ENCODE measurements at places on chromosomes 1 and 21. TPM values are rescaled to one million over a fixed set of nuclear protein-coding genes. Genes with fewer than 3 reads are reported as not detected.

GRCh38 chr1:205596876-205597275 is 34.9 kb downstream of the ELK4 start:
- no peak for DNase-seq

GRCh38 chr1:11541956-11542355 is 63.0 kb downstream of the DISP3 start:
- DNase-seq: no peak

DNA sequence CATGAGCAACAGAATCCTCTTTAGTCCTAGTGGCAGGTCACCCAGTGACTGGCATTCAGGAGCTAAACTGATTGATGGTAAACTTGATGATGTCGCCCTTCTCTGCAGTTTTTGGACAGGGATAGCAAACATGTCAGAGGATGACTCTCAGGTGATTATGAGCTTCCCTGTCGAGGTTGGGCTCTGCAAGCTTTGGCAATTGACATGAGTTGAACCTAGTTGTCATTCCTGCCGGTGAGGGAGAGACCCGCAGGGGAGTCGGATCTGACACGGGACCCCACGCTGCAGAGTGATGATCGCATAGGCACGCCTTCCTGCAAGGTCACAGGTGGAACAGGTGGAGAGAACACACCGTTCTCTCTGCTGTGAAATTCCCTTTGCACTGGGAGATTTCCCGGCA is 438.0 kb upstream of the VAMP3 start:
- DNase-seq: no peak

DNA sequence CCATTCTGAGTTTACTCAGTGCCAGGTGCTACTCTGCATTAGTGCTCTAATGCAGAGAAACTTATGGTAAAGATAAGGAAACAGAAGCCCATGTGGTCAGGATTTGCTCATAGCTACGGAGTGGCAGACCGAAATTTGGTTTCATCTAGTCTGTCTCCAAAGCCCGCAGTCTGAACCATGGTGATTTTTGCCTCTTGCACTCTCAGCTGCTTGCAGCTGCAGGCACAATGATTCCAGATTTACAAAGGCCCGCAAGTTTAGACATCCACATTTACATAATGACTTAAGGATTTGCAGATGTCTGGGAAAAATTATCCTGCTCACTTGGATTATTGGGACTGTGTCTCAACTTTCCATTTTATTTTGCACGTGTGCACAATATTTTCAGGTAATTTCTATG is 161.3 kb upstream of the KCNJ6 start:
- no peak for DNase-seq

DNA sequence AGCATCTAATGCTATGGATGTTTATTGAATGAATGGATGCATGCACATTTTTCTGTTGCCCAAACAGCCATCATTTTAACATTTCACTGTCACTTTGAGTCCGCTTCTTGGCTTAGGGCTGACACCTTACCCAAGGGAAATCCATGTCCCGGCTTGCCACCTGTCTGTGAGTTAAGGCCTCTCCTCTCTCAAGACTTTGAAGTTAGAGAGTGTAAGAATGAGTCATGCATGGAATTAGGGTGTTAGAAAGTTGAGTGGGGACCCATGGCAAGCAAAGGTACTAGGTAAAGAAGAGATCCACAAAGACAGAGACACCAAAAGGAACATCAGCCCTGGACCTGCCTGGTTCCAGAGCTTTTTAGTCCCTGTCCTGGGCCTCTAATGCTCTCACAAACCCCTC is 35.1 kb downstream of the ATP1A1 start:
- no peak for DNase-seq

- peak; percentile 51 for DNase-seq
Measured at GRCh38 chr1:181583598-181583997, 100.3 kb downstream of the CACNA1E start.

GRCh38 chr1:63617450-63617849 is 24.2 kb downstream of the PGM1 start:
- DNase-seq: no peak

DNA sequence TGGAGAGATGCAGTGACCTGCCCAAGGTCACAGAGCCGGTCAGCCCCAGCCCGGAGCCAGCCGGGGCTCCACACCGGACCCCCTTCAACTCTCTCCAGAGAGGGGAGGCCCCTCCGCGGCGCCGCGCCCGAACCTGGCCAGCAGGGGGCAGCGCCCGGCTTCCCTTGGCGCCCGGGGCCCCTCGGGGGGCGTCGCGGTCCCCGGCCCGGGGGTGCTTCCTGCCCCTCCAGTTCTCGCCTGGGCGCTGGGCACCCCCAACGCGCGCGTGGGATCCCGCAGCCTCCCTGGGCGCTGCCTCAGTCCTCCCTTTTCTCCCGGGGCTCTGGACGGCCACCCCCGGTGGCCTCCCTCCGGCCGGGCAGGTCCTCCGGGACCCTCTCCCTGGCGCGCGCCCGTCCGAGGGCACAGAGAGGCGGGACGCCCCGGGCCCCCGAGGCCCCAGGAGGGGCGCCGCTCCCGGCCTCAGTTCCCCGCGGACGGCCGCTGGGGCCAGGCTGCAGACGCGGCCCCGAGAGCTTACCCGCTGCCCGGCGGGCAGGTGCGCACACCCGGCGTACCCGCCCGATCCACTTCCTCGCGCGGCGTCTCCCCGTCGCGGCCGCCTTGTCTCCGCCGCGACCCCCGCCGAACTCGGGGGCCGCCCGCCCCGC is 406 bp downstream of the HTR1D start:
- DNase-seq: no peak

GRCh38 chr1:113416496-113416895 is 26.2 kb downstream of the MAGI3 start:
- no peak for DNase-seq

DNA sequence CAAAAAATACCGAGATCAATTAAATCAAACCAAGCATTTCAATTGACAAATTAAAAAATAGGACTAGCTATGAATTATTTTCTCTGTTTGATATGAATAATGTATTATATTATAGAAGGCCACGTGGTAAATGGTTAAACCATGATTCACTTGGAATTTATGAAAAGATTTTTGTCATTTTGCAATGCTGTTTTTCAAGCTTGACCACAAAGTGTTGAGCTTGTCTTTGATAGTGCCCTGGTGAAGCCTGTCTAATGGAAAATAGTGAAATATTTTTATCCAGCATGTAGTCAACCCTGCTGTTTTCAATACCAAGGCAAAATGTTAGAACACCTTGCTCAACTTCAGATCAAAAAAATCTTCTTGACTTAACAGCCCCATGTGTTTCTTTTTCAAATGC is 288.0 kb upstream of the PRMT6 start:
- no peak for DNase-seq

- DNase-seq: no peak
Measured at GRCh38 chr1:235843461-235843961, 23.2 kb downstream of the LYST start.

- no peak for DNase-seq
Measured at GRCh38 chr1:13908128-13908527, 208.1 kb downstream of the PRDM2 start.

GRCh38 chr21:35239811-35240219 is 190.7 kb upstream of the RUNX1 start:
- no peak for DNase-seq

DNA sequence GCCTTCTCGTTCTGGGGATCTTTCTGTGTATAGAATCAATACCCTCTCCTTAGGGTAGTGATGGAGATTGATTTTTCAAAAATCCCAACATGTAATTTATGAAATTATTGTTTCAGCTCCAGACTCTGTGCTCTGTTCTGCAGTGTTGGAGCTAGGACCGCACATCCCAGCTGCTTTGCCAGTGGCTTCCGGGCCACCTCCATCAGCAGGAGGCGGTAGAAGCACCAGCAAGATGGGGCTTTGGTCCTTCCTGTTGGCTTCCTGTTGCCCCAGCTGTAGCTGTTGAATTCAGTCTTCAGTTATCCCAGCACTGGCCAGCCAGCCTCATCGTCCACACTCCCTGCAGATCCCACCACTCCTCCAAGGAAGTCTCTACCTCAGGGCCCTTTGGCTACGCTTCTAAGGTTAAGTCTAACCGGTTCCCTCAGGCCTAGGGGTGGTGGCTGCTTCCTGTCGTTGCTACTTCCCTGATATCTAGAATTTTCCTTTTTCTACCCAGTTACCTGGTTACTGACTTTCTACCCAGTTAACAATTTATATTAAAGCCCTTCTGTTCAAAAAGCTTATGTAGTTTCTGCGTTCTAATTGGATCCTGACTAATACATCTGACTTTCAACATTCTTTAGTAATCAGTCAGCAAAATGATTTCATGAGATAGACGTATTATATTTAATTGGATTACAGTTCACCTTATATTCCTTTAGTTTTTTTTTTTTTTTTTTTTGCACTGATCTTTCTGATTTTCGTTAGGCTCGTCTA is 24.6 kb downstream of the GALNT2 start:
- DNase-seq: no peak

- no peak for DNase-seq
Measured at GRCh38 chr1:220970311-220970710, 91.1 kb downstream of the HLX start.

- DNase-seq: no peak
Measured at GRCh38 chr1:116514708-116515525, 55.9 kb downstream of the CD58 start.

DNA sequence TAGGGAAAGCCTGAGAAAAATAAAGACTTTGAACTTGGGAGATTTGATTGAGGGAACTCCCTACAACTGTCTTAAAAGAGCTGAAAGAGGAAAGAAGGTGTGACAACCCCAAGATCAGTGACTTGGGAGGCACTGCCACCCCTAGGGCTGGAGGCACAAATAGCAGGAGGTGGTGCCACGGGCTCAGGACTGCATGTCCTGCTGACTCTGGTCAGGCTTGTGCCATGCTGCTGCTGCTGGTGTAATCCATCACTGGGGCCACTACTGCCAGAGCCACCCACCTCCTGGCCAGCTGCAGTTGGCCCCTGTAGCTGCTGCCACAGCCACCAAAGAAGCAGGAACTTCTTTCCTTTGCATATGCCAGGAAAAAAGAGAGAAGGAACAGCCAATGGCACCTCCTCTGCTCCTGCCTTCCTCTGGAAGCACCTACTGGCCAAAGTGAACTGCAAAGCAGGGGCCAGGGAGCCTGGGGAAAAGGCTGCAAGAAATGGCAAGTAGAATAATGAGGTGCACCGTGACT is 730.3 kb downstream of the PTPRU start:
- DNase-seq: no peak

DNA sequence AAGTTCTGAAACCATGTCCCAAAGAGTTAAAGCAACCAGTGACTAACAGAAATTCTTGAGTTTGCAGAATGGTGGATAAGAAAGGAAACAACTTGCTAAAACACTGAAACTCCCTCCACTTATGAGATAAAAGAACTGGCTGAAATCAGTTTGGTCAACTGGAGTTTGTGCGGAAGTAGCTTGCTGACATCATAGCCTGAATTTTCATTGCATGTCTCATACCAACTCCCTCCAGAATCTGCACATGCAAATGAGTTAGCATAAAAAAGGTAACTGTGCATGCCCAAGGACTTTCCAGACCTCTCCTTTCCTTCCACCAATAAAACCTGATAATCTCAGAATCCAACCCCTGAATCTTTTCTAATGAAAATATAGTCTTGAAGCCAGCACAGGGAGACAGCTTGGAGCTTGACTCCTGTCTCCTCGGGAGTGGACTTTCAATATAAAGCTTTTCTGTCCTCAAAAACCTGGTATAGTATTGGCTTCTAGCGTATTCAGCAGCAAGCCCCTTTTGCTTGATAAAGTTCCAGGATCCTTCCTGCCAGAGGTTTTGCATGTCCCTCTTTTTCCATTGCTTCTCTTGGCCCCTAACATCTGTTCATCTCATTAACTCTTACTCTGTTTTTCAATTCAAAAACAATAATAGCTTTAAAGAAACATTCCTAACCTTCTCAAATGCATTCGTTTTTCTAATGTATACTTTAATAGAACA is 785.8 kb upstream of the ADGRL4 start:
- no peak for DNase-seq

Gene GRHL3
- 1.4 TPM for total RNA-seq

Gene ANGPTL3
- total RNA-seq: 0.06 TPM

Gene KRTAP19-1
- total RNA-seq: not detected

Gene OR6K3
- total RNA-seq: not detected

Gene OSCP1
- 17.1 TPM for total RNA-seq

Measured in mucosa of gallbladder (tissue), 1 donor.